Activated gamma-delta T cell (primary cell): ENCODE measurements at places on chromosomes 12 and 14.

DNA sequence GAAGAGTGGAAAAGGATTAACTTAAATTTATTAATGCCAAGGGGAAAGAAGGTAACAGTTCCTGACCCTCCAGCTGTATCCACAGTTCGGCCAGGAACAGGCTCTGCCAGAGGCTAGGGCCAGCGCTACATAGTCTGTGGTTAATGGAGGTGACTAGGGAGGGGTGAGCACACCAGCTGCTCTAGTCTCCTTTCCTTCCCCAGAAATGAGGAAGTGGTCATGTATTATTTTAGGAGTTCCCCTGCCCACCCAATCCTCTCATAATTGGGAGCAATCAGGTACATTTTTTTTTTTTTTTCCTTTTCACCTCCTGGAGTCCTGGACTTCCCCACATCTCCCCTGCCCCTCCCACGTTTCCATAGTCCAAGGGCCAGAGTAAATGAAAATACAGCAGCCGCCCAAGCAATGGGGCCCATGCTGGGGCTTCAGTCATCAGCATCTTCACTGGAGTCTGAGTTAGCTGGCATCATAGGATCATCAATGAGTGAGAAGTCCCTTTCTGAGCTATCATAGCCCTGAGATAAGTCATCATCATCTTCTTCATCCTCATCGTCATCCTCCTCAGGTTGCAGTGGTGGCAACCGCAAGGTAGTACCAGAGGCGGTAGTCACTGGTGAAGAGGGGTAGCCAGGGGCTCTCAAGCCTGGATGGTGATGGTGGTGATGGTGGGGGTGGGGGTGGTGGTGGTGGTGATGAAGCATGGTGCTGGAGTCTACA lies 1.5 kb upstream of the SUPT16H start:
- DNase-seq = no peak

GRCh38 chr12:86712425-86712843 lies 456.2 kb upstream of the MGAT4C start:
- DNase-seq = no peak

DNA sequence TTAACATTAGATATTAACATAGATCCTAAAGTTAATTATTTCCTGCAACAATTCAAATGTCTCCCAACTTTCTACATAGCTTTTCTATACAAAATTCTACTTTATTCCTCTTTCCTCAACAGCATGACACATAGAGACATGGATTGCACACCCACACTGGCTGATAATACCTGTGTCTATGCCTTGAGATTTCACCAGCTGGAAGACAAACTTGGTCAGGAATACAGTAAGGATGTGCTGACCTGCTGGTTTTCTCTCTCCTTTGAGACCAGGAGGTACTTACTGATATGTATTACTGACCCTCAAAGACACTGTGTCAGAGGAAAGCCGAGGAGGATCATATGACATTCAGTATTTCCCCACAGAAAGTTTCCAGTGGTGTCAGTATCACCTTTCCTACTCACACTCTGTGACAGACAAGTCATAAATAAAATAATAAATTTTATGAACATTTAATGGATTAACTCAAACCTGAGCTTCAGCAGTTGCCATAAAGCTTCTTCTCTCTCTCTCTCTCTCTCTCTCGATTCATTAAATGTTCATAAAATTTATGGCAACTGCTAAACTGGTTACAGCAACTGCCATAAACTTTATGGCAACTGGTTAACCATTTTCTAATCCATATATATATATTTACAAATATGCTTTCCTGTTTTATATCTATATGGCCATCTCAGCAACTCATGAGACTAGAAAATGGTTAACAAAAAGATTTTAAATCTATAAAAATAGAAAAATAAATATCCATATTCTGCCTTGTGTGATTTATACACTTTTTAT lies 22.7 kb downstream of the EIF2S3B start:
- DNase-seq = no peak

- no peak for DNase-seq
These were observed 43.9 kb upstream of the SLC2A13 start for GRCh38 chr12:40149673-40150260.

GRCh38 chr14:29925736-29926135 lies 1.9 kb downstream of the PRKD1 start:
- DNase-seq = no peak

- DNase-seq = no peak
These were observed 35.6 kb downstream of the RPS29 start for GRCh38 chr14:49550286-49551184.

DNA sequence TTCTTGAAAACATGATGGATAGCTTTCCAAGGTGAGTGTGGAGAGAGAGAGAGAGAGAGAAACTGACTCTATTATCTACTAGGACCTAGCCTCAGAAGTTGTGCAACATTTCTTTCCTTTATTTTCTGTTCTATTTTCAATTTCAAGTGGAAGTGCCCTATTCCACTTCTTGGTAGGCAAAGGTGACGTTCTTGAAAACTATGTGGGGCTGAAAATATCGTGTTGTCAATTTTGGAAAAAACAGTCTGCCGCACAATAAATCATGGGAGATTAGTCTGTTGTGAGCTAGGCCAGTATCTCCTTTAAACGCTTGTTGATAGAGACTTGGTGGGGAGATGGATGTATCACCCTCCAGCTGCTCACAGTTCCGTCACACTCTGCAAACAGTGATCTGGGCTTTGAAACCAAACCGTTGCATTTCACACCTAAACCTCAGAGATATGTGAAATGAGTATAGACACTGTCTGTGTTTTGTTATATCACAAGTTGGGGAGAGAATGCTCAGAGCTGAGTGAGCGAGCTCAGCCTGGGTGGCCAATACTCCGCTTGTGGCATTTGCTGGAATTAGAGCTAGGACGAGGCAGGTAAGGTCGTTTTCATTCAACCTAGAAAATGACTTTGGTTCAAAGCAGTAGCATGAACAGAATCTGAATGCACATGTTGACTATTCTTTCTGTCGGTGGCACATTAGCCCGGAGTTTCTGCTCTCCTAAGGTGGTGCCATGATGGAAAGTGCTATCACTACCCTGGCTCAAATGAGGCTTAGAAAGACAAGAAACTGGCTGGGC lies 75.1 kb upstream of the ST8SIA1 start:
- no peak for DNase-seq
